ENCODE measurements at places on chromosomes 6 and 20.

DNA sequence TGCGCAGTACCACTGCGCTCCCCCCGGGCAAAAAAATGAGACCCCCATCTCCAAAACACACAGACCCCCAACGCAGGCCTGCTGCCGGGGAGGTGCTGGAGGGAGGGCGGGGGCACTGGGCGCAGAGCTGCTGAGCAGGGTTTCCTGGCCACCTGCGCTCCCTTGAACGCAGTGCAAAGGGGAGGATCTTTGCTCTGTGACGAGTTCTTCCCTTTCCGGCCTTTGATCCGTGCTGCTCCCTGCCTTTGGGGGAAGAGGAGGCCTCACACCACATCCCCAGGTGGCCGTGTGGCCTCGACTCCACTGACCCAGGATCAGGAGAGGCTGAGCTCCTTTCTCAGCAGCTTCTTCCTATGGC lies 8.9 kb upstream of the COL20A1 start:
- no peak for DNase-seq

DNA sequence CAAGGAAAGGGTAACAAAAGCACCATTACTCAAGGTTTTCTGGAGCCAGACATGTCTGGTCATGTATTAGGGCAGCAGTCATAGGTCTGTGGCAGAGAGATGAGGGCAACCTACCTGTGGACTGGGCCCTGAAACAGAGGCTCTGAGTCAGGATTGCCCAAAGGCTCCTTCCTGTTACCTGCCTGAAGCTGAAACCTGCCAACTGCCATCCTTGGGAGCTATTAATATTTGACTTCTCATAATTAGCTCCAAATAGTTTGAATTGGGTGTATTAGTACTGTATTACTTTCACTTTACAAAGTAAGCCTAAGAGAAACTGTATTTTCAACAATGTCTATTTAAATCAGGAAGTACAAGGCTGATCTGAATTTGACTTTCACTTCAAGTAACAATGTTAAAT lies 72.0 kb upstream of the TBX18 start:
- DNase-seq, result no peak

DNA sequence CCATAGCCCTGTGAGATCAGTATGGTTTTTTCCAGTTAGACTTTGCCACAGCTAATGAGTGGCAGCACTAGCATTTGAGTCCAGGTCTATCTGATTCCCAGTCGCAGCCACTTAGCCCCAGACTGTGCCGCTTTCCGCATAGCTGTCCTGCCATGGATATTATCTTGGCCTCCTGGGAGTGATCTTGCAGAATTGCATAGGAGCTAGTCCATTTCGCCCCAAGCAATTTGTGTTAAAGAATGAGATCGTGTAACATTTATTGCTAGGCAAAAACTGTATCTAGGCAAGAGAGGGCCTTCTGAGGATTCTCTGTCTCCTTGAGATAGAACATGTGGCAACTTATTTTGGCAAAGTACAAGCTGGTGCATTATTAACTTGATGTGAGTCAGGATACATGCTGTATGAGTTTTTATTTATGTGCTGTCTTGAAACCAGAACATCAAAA lies 74.2 kb downstream of the EZR start:
- no peak for DNase-seq

- DNase-seq, result peak; percentile 60
Observed at GRCh38 chr6:152124429-152125074, 317.1 kb downstream of the ESR1 start.

DNA sequence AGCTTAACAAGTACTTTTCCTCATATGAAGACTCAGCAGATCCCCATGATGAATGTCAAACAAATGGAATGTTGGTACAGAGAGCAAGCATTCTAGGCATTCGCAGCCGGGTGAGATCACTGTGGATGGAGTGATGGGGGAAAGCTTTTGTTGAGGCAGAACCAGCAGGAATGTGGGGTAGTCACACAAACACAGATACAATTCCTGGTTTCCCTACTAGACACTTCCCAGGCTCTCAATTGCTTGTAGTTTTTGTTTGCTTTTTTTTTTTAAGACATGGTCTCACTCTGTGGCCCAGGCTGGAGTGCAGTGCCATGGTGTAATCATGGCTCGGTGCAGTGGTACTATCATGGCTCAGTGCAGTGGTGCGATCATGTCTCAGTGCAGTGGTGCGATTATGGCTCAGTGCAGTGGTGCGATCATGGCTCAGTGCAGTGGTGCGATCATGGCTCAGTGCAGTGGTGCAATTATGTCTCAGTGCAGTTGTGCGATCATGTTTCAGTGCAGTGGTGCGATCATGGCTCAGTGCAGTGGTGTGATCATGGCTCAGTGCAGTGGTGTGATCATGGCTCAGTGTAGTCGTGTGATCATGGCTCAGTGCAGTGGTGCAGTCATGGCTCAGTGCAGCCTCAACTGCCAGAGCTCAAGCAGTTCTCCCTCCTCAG lies 15.4 kb upstream of the IER3 start:
- peak; percentile 98 for DNase-seq
